ENCODE measurements at places on chromosomes 6 and 20.

- no peak for DNase-seq
Observed at GRCh38 chr6:3881711-3882421, 32.7 kb downstream of the FAM50B start.

DNA sequence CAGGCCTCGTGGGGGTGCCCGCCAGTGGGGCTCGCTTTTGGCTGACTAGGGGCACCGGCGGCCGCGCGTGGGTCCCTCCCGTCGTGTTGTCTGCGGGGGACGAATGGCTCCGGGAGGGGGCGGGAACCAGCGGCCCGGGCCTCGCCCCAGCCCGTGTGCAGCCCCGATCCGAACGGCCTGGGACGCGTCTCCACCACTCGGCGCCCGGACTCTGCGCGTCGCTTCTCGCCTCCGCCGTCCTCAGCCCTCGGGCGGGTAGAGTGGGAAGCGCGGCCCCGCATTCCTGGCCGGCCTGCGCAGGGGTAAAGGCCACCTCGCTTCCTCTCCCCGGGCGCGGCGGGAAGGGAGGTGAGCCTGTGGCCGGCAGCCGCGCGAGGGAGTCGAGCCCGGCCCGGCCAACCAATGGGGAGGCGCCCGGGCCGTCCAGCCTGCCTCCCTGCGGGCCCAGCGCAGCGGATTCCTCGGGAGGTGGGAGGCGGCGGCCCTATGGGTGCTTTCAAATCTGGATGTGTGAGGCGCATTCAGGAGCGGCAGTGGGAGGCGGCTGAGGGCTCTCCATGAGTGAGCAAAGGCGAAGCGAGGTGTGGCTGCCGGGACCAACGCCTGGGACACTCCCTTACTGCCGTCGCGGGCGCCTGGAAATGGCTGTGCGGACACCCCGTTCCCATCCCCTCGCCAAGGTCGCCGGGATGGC, 1.1 kb upstream of the ZBTB46 start:
- DNase-seq: no peak

DNA sequence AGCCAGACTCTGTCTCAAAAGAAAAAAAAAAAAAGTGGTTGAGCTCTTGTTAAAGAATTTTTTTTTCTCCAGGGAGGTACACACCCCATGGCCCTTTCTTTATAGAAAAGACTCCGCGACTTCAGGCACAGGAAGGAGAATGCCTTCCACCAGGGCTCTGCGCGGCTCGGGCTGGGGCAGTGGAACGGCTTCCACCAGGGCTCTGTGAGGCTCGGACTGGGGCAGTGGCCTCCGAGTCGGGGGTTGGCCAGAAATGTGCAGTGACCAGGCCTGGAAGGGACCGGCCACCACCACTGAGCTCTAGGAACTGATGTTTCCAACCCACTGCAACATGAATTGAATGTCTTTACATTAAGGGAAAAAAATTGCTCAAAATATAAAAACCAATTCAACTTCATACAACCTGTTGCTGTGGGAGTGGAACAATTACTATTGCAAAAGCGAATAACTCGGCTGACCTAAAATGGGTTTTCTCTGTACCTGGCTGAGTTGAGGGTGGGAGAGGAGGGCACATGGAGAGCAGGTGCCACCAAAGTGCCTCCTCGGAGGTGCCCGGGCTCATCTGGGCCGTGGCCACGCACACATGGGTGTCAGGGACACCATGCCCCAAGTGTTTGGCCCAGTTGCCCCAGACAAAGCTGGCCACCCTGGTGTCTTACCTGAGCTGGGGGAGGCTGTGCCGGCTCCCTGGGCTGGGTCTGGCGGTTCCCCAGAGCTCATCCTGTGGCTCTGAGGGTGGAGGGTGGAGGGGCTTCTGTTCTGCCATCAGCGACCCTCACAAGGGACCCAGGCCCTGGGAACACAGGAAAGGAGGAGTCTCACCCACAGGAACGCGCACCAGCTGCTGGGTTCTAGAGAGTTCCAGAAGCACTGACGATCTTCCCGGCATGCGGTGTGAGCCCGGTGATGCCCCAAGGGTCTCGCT, 29.3 kb downstream of the SLC2A4RG start:
- no peak for DNase-seq

GRCh38 chr6:158259845-158260244, 52.4 kb upstream of the TULP4 start:
- DNase-seq: no peak

GRCh38 chr6:36111526-36111925, 18.8 kb upstream of the MAPK13 start:
- DNase-seq: no peak

DNA sequence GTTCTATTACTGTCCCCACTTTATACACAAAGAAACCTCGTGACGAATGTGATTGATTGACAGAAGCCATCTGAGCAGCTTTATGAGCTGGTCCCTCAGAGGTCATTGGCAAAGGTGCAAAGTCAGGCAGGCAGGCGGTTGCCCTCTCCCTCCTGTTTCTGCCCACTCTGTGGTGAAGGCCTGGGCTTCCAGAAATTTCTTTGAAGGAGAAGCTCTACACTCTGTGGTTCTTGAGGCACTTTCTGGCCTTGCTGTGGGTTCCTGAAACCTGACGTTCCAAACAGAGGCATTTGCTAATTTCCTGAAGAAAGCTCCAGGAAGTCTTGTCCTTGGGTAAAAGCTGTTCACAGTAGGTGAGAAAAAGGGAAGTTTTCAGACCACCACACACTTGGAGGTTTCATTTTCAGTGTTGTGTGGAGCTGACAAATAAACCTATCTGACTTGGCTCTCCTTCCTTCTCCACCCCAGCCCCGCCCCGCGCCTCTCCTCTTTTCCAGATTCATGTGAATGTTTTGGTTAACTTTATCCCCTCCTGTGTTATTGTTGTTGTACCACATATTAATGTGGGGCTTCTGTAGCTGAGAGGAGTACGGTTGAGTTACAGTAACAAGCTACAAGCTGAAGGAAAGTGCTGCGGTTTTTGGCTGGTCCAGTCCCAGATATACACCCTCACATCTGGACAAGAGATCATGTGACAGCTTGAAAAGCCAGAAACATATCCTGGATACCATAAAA, 274.1 kb downstream of the CLIC5 start:
- DNase-seq: no peak

- DNase-seq: no peak
Observed at GRCh38 chr6:54515013-54515412, 206.8 kb downstream of the TINAG start.

Data from activated CD4-positive, alpha-beta memory T cell treated with anti-CD3 and anti-CD28 coated beads, Interleukin-2, amount 10 ng/mL, durations not matched to agents 7 days and 5 days (primary cell).